ENCODE measurements at places on chromosomes 4 and X.

- no peak for DNase-seq
Measured at GRCh38 chr4:1405636-1406393, 427 bp downstream of the NKX1-1 start.

- DNase-seq, result peak; percentile 23
Measured at GRCh38 chr4:102344520-102344953, 745 bp downstream of the SLC39A8 start.

- no peak for DNase-seq
Measured at GRCh38 chr4:165331359-165331758, 3.9 kb downstream of the MSMO1 start.

DNA sequence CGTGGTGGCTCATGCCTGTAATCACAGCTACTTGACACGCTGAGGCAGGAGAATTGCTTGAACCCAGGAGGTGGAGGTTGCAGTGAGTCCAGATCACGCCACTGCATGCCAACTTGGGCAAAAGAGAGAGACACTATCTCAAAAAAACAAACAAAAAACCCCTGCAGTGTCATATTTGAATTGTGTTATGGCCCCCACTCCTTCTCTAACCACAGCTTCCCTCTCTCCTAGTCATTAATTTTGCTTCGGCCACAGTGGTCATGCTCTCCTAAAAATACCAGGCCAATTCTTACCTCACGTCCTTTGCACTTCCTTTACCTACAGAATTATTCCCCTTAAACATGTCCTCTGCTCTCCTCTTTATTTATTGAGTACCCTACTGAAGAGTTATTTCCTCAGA is 206.1 kb downstream of the PPP3CA start:
- DNase-seq, result no peak

GRCh38 chr4:70449220-70449619 is 22.8 kb upstream of the MUC7 start:
- no peak for DNase-seq

GRCh38 chr4:20787940-20788665 is 87.8 kb downstream of the PACRGL start:
- DNase-seq, result no peak

- no peak for DNase-seq
Measured at GRCh38 chr4:122621016-122621507, at the start of gene IL21. Gene IL21 (minus strand): TSS chr4:122621066. CDS start chr4:122621011, 55 bp downstream.

DNA sequence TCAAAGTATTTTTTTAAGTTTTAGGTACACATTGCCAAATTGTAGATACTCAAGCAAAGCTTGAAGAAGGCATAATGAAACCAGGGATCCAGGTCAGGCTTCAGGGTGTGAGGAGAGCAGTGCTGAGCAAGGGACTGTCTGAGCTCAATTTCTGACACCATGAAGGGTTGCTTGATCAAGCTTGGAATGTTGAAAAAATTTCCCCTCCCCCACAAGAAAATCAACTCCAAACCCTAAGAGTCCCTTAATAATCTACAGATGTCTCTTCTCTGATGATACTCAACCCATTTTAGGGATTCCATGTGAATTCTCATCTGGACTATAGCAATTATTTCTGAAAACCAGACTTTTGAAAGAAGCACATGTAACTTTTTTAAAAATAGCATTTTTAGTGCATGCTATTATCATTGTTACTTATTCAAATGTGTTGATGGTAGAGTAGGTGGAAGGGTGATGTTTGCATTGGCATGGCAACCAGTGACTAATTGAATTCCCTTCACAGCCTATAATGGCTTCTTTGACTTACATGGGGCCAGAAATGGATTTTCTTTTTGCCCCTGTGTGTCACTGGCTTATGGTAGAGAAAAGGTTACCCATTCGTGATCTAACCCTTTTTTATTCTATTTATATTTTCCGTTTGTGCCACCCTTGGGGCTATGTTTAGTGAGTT is 252.0 kb downstream of the FBXW7 start:
- DNase-seq, result peak; percentile 34

GRCh38 chrX:1027133-1027532 is 185.3 kb downstream of the CRLF2 start:
- DNase-seq, result no peak

GRCh38 chr4:79348405-79348804 is 22.5 kb upstream of the NAA11 start:
- no peak for DNase-seq

- DNase-seq, result no peak
Measured at GRCh38 chr4:105896984-105897775, 1.9 kb downstream of the NPNT start.

GRCh38 chrX:110836982-110837381 is 41.4 kb upstream of the CHRDL1 start:
- no peak for DNase-seq

- no peak for DNase-seq
Measured at GRCh38 chrX:344371-344901, 25.8 kb upstream of the GTPBP6 start.

GRCh38 chrX:78514852-78515251 is 144.3 kb downstream of the RTL3 start:
- DNase-seq, result no peak

DNA sequence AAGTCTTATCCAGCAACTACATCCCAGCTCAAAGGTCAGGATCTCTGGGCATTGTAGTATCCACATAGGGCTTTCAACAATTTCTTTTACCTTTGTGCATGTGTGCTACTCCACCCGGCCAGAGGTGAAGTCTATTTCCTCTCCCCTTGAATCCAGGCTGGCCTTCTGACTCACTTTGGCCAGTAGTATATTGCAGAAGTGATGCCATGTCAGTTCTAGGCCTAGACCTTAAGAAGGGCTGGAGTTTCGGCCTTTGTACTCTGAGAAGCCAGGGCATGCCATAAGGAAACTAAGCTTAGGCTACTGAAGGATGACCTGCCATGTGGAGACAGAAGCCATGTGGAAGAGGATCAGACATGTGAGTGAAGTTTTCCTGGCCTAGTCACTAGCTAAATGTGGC is 191.2 kb upstream of the ATP6AP2 start:
- DNase-seq, result no peak

GRCh38 chrX:40746521-40746920 is 11.2 kb upstream of the MED14 start:
- DNase-seq, result no peak

DNA sequence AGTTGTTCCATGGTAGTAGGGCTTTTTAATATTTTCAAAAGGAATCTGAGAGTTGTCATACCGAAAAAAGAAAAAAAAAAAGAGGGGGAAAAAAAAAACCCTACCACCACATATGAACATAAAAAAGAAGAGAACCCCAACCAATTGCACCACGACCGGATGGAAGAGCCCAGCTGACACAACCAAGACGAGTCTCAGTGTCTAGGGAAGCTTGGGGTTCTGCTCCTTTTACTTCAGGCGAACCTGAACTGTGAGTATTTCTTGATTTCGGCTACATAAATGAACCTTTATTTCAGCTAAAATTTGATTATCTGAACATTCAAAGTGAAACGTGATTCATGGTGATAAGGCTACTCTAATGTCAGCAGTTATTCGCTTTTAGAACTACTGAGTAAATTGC is at the start of gene GPR34:
Gene GPR34 (plus strand): TSS at position 139 of the 400 bp plus-strand sequence. CDS start 6,661 bp downstream, outside the sequence.
- DNase-seq, result no peak

DNA sequence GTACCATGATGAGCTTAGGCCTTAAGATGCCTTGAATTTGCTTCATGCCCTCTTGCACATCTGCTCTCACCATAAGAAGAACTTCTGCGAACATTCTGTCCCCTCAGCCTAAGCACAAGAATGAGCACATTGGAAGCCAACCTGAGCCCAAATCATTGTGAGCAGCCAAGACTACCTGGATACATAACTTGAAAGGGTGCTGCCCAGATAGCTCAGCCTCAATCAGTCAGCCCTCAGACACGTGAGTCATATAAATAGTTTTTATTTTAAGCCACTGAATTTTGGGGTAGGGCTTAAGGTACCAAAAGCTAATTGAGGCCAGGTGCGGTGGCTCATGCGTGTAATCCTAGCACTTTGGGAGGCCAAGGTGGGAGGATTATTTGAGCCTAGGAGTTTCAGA is 27.5 kb upstream of the BBS12 start:
- DNase-seq, result no peak

DNA sequence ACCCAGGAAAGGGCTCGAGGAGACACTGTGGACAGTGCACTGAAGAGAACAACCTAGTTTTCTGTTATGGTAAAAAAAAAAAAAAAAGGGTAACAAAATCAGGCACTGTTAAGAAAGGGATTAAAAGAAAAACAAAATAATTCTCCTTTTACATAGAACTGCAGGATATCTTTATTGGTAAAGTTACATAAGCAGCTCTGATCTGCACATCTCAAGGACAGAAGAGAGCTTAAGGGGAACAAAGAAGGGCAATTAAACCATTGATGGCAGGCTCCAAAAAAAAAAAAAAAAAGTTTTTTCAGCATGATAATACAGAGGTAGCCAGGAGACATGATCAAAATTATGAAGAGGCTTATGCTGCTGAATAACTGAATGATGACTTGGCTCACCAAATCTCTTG is 85.0 kb downstream of the HDAC8 start:
- no peak for DNase-seq

DNA sequence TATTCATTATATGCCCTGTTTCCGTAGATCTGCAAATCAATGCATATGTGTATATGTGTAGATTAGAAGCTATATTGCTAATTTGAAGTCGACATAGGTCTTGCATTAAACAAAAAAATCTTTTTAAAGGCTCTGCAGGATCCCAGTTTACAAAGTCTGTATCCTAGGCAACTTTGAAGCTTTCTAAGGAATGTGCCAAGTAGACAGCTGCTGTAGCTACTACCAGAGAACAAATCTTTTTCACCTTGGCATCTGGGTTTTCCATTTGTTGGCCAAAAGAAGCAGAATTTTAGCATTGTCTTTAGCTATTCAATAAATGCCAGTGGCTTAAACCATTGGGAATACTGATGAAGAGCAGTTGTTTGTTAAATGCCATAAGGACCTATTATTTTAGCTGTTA is 88.0 kb downstream of the NAA11 start:
- no peak for DNase-seq

DNA sequence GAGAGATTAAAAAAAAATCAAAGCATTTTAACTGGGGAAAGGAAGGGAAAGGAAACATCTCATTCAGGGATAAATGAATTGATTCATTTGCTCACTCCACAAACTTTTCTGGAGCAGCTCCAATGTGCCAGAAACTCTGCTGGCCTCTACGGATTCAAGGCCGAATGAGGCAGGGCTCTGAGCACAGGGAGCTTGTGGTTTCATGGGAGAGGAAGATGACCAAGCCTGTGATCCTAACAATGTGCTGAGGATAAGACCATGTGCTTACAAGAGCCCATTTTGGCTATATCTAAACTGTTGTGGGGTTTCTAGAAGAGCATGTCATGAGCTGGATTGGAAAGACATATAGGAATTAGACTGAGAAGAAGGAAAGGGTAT is 137.5 kb downstream of the ZNF674 start:
- peak; percentile 17 for DNase-seq

DNA sequence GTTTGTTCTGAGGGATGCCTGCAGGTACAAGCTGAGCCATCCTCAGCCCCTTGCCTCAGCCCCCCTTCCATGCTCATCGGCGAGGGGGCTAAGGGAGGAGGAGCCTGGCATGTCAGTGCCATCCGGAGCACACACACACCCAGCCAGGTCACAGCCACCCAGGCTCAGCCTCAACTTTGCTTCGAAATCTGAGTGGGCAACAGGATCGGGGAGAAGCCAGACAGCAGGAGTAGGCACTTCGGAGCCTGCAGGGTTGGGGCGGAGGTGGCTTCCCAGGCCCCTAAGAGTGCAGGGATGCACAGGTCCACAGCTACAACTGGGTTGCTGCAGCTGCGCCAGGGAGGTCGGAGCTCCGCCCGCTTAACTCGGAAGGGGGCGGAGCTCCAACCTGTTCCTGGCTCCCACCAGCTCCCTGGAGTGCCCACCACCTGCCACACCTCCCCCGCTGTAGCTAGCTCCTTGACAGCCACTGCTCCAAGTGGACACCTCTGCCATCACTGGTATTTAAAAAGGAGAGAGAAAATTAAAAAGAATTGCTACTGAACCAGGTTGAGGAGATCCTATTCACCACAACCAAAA is 192.9 kb upstream of the GALNT7 start:
- DNase-seq, result no peak

- peak; percentile 35 for DNase-seq
Measured at GRCh38 chr4:121794505-121795188, 6.5 kb upstream of the EXOSC9 start.

- no peak for DNase-seq
Measured at GRCh38 chr4:48725414-48725813, 54.7 kb downstream of the FRYL start.

DNA sequence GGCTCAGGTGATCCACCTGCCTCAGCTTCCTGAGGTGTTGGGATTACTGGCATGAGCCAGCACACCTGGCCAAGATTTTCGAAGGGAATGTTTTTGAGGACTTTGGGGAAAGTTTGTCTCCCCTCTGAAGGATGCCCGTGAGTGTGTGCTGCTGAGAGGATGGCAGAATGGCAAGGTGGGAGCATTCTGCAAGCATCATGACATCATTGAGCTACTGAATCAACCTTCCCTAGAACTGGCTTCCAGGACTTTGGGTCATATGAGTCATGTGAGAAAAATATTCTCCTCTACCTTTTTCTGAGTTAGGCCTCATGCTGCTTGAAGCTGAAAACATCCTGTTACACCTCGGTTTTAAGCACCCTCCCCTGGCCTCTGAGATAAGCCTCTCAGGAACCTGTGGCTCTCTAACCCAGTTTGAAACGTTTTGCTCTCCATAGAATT is 31.0 kb downstream of the TMEM131L start:
- DNase-seq, result peak; percentile 33

DNA sequence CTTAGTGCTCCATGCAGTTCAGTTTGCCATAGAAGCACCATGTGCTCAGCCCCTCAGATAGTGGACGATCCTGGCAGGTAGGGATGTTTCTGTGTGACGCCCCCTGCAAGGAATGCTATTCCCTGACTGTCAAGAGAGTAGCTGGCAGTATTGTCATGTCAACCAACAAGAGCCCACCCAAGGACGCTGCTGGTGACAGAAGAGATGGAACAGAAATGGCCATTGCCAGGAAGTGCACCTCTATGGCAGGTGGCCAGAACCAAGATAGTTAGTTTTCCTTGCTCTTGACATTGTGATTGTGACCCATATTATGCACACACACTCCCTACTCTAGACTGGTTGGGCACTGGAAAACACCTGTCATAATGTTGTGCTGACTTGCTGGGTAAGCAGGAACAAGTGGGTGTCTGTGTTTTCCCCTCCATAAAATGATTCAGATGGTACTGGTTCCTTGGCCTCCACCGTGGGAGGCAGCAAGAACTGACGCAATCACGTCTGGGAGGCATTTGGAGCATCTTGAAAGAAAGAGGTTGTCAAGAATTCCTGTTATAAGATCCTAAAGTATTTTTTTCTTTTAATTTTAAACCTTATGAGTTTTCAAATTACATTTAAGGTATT is 507.9 kb downstream of the MID1IP1 start:
- peak; percentile 3 for DNase-seq

DNA sequence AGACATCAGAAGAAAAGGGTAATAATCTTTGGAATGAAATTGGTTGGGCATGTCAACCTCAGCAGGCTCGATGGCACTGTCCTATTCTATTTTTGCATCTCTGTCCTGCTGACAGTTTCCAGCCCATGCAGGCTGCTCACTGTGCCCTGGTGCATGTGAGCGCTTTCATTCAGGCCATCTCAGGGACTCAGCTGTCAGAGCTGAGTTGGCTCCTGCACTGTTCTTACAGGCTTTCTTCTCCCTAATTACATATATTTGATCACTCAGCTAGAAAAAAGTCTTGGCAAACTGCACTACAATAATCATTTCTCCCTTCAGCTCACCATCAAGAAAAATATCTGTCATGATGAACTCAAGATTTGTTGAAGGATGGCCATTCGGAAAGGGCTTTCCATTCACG is 84.7 kb downstream of the RASL11B start:
- DNase-seq, result no peak

- peak; percentile 77 for DNase-seq
Measured at GRCh38 chr4:108636246-108636645, 14.2 kb upstream of the OSTC start.

Data from fibroblast of skin of right quadriceps (primary cell).